Naive B cell (primary cell): ENCODE measurements at places on chromosomes 13 and 19. TPM values are rescaled to one million over a fixed set of nuclear protein-coding genes. Genes with fewer than 3 reads are reported as not detected.

DNA sequence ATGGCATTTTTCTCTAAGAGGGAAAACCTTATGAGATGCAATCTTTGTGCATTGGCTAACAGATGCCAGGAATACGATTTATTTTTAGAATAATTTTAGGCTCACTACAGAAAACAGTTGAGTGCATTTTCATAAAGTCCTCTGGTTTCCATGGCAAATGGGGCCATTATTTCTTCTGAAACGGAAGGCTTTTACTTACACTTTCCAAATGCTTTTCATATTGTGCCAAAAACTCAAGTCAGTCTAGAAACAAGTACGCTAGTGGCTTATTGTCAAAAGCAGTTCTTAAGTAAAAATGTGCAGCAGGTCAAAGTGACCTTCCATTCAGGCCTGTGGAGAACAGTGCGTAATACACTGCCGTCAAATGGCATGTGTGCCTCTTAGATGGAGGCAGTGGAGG is 628.7 kb downstream of the EFNB2 start:
- no peak overlapping the region for H3K27ac ChIP-seq
- H3K4me3 ChIP-seq: no peak overlapping the region
- no peaks in the 10 kb centered on the region for H3K27me3 ChIP-seq

DNA sequence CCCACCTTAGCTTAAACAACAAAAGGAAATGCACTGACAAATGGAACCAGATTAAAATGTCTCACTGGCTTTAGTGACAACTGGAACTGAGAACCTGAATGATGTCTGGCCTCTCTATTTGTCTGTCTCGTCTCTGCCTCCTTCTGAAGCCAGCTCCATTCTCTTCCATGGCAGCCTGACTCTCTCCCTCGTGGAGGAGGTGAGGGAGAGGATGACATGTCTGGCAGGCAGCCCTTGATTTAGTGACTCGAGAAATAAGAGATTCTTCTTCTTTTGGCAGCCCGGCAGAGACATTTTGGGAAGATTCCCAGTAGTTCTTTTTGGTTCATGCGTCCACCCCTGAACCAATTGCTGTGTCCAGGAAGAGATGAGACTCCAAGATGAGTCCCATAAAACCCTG is 131.7 kb downstream of the KLF5 start:
- H3K4me1 ChIP-seq: no peaks in the 10 kb centered on the region
- DNase-seq: no peak
- H3K4me3 ChIP-seq: no peak overlapping the region
- H3K36me3 ChIP-seq: no peaks in the 10 kb centered on the region
- H3K27ac ChIP-seq: no peak overlapping the region
- no peaks in the 10 kb centered on the region for H3K27me3 ChIP-seq

The N4BP2L2 gene
- 164 TPM for polyA plus RNA-seq

The IGFL2 gene
- not detected for polyA plus RNA-seq

The ZFP82 gene
- 15.8 TPM for polyA plus RNA-seq

DNA sequence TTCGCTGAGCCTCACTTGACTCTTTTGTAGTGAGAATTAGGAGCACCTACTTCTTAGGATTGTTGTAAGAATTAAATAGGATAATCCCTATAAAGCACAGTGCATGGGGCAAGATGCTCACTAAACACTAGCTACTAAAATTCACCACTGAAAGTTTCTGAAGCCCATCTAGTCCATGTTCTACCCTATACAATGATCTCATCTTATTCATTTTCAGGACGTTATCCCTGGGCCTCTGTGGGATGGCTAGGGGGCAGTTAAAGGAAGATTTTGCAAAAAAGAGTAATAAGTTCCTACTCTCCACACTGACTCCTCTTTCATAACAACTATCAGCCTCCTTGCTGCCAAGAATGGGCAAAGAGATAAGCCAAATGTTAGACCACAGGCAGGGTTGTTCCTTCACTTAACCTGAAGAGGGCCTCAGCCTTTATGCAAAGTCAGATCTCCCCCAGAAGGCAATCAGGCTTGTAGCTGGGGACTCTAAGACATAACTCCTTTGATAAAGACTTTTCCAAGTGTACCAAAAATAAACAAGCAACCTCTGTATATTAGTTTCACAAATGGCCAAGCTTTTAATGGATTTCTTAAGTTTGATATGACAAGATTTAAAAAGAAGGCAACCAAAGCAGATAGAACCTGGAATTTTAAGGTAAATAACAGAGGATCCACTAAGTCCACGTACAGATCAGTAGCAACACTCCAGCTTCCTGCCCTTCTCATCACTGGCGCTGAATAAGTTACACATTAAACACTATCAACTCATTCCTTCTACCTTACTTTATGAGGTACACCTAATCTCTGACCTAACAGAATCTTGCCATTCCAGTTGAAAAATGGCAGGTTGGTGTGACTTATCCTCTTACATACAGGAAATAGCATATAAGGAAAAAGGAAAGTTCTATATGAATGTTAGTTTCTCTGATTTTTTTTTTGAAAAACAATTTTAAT is 44.4 kb downstream of the ELF1 start:
- H3K27me3 ChIP-seq: no peaks in the 10 kb centered on the region
- DNase-seq: no peak
- H3K4me1 ChIP-seq: peaks cover 95% of the 10 kb centered on the region
- peak overlapping the region; percentile 68 for H3K4me3 ChIP-seq

- DNase-seq: no peak
- H3K4me3 ChIP-seq: no peak overlapping the region
- H3K36me3 ChIP-seq: peaks cover 1% of the 10 kb centered on the region
- H3K4me1 ChIP-seq: no peaks in the 10 kb centered on the region
Observed at GRCh38 chr13:112428704-112429103, 52.5 kb downstream of the SPACA7 start.

The CEACAM3 gene
- not detected for polyA plus RNA-seq

DNA sequence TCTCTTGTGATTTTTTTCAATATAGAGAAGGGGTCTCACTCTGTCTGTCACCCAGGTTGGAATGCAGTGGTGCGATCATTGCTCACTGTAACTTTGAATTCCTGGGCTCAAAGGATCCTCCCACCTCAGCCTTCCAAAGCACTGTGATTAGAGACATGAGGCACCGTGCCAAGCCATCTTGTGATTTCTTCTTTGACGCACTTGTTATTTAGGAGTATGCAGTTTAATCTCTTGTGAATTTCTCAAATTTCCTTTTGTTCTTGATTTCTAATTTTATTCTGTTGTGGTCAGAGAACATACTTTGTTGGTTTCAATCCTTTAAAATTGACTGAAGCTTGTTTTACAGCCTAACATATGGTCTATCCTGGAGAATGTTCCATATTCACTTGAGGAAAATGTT is 14.5 kb downstream of the IPO5 start:
- no peaks in the 10 kb centered on the region for H3K4me1 ChIP-seq
- no peak for DNase-seq
- peaks cover 34% of the 10 kb centered on the region for H3K27me3 ChIP-seq
- H3K4me3 ChIP-seq: no peak overlapping the region

GRCh38 chr13:46492946-46493345 is 60.0 kb upstream of the LRCH1 start:
- peak; percentile 21 for DNase-seq
- no peaks in the 10 kb centered on the region for H3K36me3 ChIP-seq
- no peak overlapping the region for H3K4me3 ChIP-seq

The RNF113B gene
- polyA plus RNA-seq: not detected

DNA sequence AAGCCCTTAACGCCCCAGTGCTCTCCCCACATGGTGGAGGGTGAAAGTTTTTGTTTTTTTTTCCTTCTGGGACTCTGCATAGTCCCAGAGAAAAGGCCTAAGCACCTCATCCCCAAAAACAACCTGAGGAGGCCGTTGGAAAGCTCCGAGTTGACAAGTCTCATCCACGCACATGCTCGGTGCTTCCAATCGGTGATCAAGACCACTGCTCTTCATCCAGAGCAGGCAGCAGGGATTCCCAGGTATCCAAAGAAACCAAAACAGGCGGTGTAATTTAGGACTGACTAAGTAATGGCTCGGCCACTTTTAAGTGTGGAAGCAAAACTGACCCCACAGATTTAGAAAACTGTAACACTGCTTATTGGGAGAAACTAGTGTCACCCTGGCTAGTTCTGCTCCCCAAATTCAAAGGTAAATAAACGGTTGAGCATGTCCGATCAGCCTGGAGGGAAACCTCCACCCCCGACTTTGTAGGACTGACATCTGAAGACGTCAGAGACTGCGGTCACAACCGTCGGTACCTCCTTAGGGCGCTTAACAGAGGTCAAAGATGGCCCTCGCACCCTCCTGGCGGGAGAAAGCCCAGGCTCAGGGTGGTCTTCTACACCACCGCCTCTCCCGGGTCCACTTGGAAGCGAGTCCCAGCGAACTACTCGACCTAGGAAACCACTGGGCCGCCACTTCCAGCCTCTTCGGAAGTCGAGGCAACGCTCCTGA is 997 bp upstream of the ZNF446 start:
- H3K27ac ChIP-seq: peak overlapping the region; percentile 99
- no peaks in the 10 kb centered on the region for H3K27me3 ChIP-seq
- no peaks in the 10 kb centered on the region for H3K36me3 ChIP-seq
- no peak for DNase-seq
- peaks cover 13% of the 10 kb centered on the region for H3K4me1 ChIP-seq

DNA sequence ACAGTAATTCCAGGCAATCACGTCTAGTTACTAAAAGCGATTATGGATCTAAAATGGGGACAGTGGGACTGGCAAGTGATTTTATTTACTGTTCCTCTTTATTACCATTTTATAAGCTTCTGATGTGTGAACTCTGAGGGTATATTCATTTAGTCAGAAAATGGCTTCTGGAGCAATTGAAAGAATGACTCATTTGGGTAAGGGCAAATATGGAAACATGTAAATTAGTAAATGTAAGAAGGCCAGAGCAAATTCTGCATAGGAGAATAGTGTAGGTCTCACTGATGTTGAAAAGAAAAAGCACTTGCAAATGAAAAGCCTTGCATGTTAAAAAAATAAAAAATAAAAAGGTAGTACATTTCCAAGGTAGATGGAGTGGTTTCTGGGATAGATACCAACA is 262.2 kb downstream of the KLF5 start:
- no peak for DNase-seq
- H3K4me1 ChIP-seq: no peaks in the 10 kb centered on the region
- H3K27ac ChIP-seq: no peak overlapping the region

The ZNF528 gene
- polyA plus RNA-seq: 16.1 TPM

DNA sequence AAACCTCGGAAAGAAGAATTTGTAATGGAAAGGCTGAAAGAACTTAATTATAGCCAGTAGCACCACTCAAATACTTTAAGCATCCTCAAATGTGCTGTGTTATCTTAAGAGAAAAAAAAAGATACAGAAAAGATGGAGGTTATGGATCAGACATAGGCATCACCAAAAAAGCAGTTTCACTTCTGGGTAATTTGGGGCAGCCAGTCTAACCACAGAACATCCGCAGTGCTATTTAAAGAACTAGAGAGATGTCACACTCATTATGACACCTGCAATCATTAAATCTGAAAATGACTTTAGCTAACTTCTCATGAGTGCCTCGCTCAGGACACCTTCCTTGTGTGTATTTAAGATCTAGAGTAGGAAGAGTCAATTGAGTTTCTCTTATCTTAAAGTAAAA is 211.8 kb downstream of the RBM26 start:
- H3K27me3 ChIP-seq: peaks cover 4% of the 10 kb centered on the region
- peaks cover 54% of the 10 kb centered on the region for H3K4me1 ChIP-seq
- H3K36me3 ChIP-seq: no peaks in the 10 kb centered on the region

DNA sequence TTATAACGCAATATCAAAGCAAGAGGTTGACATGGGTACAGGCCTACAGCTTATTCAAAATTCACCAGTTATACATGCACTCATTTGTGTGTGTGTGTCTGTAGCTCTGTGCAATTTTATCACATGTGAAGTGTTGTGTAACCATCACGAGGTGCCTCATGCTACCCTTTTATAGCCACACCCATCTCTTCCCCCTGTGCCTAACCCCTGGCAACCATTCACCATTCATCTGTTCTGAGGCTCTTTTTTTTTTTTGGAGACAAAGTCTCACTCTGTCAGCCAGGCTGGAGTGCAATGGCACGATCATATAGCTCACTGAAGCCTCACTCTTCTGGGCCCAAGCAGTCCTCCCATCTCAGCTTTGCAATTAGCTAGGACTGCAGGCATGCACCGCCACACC is 78.4 kb downstream of the DPF1 start:
- no peaks in the 10 kb centered on the region for H3K27me3 ChIP-seq
- H3K36me3 ChIP-seq: peaks cover 34% of the 10 kb centered on the region
- H3K27ac ChIP-seq: no peak overlapping the region
- H3K4me3 ChIP-seq: no peak overlapping the region
- H3K4me1 ChIP-seq: peaks cover 4% of the 10 kb centered on the region
- DNase-seq: no peak

DNA sequence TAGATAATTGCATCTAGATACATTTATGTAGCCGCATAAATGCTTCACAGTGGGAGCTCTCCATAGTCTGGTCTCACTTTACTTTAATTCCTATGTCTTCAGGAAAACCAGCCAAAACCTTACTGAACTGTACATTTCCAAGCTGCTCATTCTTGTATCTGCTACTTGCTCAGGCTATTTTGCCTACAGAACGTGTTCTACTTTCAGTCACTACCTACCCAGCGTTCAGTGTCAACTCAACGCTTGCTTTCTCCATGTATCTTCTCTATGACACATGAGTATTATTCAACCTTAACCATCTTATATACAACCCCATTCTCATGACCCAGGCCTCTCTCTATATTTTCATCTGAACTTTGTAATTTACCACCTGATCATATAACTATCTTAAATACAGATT is 101.9 kb downstream of the KLF12 start:
- H3K36me3 ChIP-seq: no peaks in the 10 kb centered on the region
- H3K4me3 ChIP-seq: no peak overlapping the region
- peaks cover 40% of the 10 kb centered on the region for H3K4me1 ChIP-seq
- H3K27ac ChIP-seq: no peak overlapping the region

DNA sequence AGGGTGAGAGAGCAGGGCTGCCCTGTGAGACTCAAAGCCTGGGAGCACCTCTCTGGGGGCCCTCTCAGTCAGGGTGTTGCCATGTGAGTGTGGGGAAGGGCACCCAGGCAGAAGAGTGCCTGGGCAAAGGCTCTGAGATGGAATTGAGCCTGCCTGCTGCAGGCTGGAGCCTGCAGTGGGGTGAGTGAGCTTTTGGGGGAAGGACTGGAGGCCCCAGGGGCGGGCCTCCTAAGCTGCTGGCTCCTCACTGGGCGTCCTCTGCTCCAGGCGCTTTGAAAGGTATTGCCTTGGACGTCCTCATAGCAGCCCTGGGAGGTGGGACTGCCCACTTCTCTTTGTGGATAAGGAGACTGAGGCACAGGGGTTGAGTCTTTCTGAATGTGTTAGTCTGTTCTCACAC is 60.3 kb downstream of the ARHGEF7 start:
- peak overlapping the region; percentile 96 for H3K27ac ChIP-seq
- peak overlapping the region; percentile 4 for H3K4me3 ChIP-seq
- peaks cover 69% of the 10 kb centered on the region for H3K4me1 ChIP-seq

DNA sequence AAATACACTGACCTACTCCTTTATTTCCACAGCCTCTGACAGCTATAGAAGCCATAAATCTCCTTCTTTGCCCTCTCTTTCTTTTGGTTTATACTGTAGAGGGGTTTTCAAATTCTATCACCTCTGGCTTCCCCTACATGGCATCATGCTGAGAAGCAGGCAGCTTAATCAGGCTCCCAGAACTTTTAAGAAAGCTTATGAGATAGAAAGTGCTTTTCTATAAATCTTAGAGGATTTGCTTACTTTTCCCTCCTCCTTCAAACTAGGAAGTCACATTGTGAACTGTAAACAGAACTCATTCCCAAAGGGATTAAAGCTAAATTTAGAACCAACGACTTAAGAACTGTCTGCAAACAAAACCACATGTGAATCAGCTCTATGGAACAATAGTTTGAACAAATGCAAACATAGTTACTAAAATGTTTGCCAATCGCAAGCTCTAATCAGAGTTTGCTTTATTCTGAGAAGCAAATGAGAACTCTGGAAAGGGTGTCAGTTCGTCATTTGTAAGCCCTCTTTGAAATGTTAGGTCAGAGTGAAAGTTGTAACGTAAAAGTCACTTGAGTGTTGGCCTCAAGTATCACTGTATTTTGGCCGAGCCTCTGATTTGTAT is 344.1 kb downstream of the RFC3 start:
- H3K4me1 ChIP-seq: no peaks in the 10 kb centered on the region
- no peak overlapping the region for H3K27ac ChIP-seq
- no peak overlapping the region for H3K4me3 ChIP-seq
- H3K36me3 ChIP-seq: no peaks in the 10 kb centered on the region
- H3K27me3 ChIP-seq: peaks cover 5% of the 10 kb centered on the region
- no peak for DNase-seq
